ENCODE measurements at places on chromosomes 1 and 21.

- no peak for DNase-seq
These were observed 683.0 kb downstream of the MATN1 start for GRCh38 chr1:30040081-30041019.

- no peak for DNase-seq
These were observed 2.6 kb downstream of the ADAMTS5 start for GRCh38 chr21:26964170-26964778.

DNA sequence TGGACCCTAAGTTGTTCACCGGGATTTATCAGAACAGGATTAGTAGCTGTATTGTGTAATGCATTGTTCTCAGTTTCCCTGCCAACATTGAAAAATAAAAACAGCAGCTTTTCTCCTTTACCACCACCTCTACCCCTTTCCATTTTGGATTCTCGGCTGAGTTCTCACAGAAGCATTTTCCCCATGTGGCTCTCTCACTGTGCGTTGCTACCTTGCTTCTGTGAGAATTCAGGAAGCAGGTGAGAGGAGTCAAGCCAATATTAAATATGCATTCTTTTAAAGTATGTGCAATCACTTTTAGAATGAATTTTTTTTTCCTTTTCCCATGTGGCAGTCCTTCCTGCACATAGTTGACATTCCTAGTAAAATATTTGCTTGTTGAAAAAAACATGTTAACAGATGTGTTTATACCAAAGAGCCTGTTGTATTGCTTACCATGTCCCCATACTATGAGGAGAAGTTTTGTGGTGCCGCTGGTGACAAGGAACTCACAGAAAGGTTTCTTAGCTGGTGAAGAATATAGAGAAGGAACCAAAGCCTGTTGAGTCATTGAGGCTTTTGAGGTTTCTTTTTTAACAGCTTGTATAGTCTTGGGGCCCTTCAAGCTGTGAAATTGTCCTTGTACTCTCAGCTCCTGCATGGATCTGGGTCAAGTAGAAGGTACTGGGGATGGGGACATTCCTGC is 3.9 kb upstream of the OLFML3 start:
- DNase-seq, result no peak

DNA sequence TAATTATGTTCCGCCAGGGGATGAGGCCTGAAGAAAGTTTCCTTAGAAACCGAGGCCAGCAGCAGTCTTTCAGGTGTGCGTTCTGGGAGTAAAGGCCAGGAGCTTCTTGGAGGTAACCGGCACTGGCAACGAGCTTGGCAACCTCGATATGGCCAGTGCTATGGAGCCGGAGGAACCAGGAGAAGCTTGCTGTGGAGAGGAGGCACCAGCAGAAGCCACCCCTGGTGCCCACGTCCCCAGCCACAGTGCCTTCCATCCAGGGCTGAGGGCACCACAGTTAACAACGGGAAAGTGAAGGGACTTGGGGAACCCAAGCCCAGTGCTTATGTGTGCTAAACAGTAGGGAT is 41.5 kb upstream of the LIN9 start:
- DNase-seq, result no peak

GRCh38 chr1:209490013-209490412 is 93.5 kb upstream of the CAMK1G start:
- DNase-seq, result no peak

- no peak for DNase-seq
These were observed 72.0 kb downstream of the GDAP2 start for GRCh38 chr1:117857418-117857817.

- no peak for DNase-seq
These were observed 10.2 kb downstream of the RHOC start for GRCh38 chr1:112696578-112697314.

DNA sequence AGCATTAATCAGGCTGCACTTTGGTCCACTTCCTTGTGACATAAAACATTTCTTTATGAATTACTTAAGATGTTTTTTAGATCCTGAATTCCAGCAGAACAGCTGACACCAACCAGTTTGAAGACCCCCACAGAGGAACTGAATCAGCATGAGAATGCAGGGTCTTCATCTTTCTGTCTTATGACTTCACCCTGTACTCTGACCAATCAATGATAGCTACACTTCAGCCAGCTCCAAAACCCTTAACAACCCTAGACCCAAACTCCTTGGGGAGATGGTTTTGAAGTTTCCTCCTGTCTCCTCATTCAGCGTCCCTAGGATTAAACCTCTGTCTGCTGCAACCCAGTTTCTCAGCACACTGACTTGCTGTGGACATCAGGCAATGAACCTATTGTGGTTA is 175.0 kb downstream of the CTH start:
- no peak for DNase-seq

GRCh38 chr21:29376556-29376955 is 77.8 kb downstream of the BACH1 start:
- no peak for DNase-seq

DNA sequence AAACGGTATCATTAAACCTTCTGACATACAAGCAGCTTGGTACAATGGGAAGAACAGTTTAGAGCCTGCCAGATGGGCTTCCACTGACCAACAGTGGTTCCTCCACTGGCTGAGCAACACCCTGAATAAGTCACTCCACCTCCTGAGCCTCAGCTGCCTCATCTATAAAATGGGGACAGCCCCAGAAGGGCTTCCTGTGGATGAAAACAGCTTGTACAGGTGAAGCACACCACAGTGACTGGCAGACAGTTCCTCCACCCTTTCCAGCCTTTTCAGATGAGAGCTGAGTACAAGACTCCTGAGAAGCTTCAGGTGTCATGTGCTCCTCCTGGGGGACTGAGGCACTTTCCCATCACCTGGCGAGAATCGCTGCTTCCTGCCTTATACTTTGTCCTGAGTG is 2.1 kb downstream of the CAPZB start:
- no peak for DNase-seq

- DNase-seq, result no peak
These were observed 22.5 kb upstream of the DMBX1 start for GRCh38 chr1:46467183-46467504.

- DNase-seq, result no peak
These were observed 145.5 kb downstream of the TIAM1 start for GRCh38 chr21:31198575-31198974.

GRCh38 chr1:236509647-236510401 is 14.0 kb upstream of the LGALS8 start:
- no peak for DNase-seq

GRCh38 chr1:18786149-18786548 is 73.3 kb downstream of the TAS1R2 start:
- DNase-seq, result no peak

GRCh38 chr1:26747048-26747447 is 40.7 kb upstream of the PIGV start:
- DNase-seq, result no peak

DNA sequence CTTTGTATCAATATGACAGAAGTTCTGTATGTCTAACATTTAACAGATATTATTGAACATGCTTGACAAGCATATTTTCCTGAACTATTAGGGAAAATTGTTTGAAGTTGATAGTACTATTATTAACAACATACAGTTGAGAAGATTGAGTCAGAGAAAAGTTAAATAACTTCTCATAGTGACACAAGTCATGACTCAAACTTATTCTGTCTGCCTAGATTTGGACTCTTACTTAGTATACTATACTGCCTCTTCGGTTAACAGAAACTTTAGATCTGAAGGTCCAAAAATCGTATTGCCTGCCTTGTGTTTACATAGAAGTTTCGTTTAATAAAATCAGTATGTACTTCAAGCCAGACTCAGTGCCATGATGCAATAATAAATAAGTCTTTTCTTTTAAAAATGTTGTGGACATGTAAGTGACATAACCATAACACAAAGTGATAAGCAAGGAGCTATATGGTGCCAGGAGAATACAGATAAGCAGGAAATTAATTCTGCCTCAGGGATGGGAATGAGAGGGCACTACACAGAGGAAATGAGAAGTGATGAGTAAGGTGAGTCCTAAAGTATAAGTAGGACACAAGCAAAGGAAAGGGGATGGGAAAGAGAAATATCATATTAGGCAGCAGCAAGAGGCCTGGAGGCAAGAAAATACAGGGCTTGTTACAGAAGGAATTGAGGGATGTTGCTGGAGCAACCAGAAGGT is 48.1 kb downstream of the LHX9 start:
- no peak for DNase-seq

- DNase-seq, result no peak
These were observed 320.3 kb upstream of the VAMP3 start for GRCh38 chr1:7450838-7451237.

DNA sequence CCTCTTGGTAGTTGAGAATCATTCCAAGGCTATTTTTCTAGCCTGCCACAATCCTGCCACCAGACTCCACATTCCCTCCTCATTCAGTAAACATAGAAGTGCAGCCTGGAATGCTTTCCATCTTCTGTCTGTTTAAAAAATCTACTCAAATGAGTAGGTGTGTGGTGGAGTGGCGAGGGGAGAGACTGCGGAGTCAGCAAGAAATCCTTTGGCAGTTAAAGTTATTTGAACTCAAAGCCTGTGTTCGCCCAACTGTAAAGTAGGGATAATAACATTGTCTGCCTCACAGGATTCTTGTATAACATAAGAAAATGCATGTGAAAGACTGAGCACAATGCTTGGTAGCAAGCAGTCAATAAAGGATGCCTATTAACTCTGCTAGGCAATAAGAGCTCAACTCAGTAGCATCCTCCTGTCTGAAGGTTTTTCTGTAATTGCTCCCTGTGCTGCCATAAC is 22.2 kb upstream of the DPT start:
- DNase-seq, result no peak

DNA sequence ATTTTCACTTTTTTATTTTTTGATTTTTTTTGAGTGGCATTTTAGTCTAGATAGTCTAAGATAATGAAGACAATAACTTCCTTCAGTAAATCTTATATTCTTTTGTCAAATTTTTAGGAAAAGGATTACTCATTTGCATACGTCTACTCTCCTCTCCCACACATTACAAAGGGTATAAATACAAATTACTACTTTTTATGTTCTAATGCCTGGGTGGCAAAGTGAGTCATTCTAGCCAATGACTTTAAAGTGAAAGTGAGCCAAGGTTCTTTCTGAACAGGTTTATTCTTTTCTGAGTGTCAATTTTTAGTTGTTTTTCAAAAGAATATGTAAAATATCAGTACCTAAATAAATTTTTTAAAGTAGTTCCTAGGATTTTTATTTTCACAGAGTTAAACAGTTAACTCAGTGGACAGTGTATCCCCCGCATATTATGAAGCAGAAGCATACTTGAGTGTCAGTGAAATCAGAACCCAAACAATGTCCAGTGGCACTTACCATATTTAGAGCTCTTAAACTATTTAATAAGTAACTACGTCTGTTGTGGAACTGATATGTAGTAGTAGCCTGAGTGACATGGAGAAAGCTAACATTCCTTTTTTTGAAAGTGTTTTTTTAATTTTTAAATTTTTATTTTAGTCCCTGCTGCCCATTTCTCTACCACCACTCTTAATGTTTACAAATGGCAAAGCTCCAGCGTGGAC is 141.7 kb downstream of the PHTF1 start:
- no peak for DNase-seq

GRCh38 chr1:40363721-40364120 is 9.8 kb upstream of the SMAP2 start:
- no peak for DNase-seq

GRCh38 chr1:46183079-46183847 is 7.0 kb upstream of the P3R3URF start:
- DNase-seq, result no peak

DNA sequence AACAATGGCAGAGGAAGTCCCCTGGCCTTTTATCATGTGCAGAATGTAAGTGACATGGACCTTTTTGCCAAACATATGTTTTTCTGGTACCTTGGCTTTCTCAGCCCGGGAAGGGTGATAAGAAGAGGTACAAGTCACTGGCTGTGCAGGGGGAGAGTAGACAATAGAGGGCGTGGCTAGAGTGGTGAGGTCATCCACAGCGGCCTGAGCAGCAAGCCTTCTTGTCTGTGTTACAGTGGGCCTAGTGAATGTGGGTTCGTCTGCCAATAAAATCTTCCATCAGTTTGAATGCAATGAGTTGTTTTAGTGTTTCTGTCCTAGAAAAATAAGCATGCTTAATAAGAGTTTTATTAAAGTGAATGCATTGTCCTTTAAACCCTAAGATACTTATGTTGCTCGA is 59.0 kb upstream of the PGD start:
- peak; percentile 19 for DNase-seq

DNA sequence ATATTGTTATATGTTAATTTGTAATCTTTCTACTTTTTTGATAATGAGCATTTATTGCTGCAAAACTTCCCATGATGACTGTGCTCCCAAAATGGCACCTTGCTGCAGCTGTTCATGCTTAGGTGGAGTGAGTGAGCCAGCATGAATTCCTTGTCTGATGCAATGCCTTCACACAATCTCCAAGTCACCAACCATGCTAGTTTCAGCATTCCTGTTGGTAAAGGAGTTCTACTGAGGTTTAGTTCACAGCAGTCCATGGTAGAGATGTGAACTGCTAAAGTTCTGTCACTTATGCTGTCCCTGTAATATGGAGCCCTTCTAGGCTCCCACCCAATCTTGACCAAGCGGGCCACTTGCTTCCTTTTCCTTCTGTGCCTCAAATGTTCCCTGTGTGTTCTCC is 26.2 kb upstream of the PRKACB start:
- DNase-seq, result no peak

GRCh38 chr21:38637161-38637560 is 138.9 kb upstream of the ERG start:
- DNase-seq, result no peak
